Left renal cortex interstitium (tissue), 4 donors: ENCODE measurements at places on chromosomes 12 and 14. TPM values are rescaled to one million over a fixed set of nuclear protein-coding genes. Genes with fewer than 3 reads are reported as not detected.

GRCh38 chr14:68894802-68895703 is 84.0 kb downstream of the ACTN1 start:
- no peak for DNase-seq

DNA sequence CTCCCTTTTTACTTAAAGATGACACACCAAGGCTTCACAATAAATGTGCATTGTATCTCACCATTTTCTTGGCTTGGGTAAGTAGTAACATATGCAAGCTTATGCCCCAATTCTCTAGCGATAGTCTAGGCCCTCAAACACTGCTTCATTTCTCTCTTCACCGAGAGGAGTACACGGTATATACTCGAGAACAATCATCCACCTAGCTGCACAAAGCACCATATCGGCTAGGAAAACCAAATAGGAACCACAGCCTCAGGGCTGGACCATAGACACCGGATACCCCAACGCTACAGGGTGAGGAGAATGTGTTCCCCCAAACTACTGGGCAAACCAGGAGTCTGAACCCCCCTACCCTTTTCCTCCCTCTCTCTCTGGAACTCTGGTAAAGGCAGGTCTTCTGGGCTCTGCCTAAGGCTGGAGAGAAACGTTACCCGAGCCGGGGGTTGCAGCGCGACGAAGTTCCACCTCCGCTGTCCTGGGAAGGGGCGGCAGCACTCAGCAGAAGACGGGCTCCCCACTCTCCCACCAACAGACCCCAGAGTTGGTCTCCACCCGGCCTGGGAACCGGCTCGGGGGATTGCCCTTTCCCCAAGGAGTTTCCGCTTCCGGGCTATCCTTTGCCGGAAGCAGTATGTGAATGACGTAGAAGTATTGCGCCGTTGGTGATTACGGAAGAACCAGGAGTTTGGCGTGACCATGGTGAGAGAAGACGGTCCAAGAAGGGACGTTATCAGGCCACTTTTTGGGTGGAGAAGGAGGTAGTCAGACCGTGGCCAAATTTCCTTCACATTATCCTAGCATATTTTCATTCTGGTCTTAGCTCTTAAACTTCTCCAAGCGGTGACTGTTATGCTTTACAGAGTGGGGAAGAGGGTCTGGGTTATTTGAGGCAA is at the start of the genes AREL1 and FCF1:
TSS of gene AREL1 (minus strand) at position 582 of the 896 bp plus-strand sequence. CDS start 27,465 bp downstream, outside the sequence.
TSS of gene FCF1 (plus strand) at position 646 of the 896 bp plus-strand sequence. CDS start at position 700, 54 bp downstream.
- DNase-seq: peak; percentile 75

DNA sequence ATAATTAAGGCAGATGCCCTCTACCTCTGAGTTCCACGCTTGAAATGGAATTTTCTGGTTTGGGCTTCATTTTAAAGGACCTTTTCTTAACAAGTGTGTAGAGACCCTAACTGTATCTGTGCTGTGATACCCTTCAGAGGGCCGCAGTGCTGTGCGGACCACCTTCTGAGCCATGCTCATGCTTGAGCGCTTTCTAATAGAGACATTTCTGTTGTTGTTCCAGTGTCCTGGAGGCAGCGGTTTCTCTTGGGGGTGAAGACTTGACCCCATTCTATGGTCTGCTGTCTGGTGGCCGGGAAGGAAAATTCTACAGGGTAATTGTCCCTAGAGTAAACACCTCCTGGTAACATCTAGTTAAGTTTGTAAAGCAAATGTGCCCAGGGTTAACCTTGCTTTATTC is 46.7 kb upstream of the BCL7A start:
- DNase-seq: no peak

DNA sequence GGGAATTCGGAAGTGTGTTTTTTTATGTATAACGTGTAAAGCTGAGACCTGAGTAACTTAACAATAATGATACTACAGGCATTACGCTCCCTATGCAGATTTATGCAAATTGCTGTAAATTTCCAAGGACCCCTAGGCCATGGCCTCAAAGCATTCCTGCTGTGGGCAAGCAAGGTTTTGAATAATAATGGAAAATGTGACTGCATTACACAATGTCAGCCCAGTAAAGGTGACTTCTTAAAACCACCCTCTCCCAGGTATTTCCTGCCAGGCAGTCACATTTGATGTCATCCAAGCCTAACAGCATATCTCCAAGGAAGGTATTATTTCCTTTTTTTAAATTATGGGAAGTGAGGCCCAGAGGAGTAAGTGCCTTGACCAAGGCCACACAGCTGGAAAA is 621.0 kb downstream of the BCL11B start:
- no peak for DNase-seq

- DNase-seq: no peak
Measured at GRCh38 chr14:96039633-96040311, 610 bp downstream of the C14orf132 start.

GRCh38 chr12:569803-570434 is 93.3 kb downstream of the NINJ2 start:
- no peak for DNase-seq

DNA sequence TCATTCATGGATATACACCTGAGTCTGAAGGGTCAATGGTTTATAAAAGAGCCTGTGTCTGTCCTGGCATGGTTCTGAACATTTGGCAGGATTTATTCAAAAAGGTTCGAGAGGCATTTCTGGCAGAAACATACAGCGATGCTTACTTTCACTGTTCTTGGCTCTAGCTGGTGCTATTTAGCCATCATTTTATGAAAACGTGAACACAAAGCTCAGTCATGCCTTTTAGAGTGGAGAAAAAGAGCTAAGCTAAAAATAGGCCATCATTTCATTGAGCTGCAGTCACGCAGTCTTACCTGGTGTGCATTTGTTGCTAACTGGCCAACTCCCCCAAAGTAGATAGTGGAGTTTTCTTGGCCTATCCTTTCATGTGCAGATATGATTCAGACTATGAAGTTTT is 1209.5 kb downstream of the SLC16A7 start:
- DNase-seq: no peak

DNA sequence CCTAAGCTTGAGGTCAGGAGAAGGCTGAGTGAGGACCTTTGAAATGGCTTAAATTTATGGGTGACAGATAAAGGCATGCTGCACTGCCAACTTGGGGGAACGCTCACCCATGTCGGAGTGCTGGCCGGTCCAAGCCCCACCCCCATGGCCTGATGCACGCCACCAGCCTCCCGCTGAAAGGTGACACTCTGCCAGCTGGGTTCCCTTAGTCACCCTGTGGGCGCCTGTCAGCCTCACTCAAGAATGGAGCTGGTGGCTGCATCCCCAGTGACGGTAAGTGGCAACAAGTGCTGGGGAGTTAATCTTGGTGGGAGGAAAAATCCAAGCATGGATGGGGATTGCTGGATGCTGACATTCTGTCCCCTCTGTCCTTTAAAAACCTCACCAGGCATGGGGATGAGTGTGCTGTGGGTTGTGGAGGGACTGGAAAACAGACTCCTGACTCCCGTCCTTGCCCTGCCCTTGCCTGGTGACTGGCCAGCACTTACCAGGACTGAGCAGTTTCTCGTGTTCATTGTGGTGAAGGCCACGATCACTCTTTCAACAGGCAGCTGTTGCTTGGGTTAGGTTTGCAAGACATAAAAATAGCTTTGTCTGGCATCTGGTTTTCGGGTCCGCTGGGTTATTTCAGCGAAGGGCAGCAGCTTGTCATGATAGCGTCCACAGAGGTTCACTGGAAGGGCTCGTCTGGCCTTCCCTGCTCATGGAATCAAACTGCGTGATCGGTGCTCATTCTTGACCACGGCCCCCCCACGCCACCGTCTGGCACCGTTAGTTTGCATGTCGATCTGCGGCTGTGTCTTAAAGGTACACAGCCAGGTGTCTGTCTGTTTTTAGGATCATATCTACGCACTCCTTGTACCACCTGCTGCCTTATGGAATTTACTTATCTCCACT is 15.0 kb downstream of the ACACB start:
- DNase-seq: no peak

- no peak for DNase-seq
Measured at GRCh38 chr14:51182131-51182565, 57.9 kb upstream of the TMX1 start.

- DNase-seq: no peak
Measured at GRCh38 chr12:110856542-110856941, 9.8 kb downstream of the CCDC63 start.

GRCh38 chr14:49972131-49972671 is 79.3 kb downstream of the ARF6 start:
- DNase-seq: no peak

DNA sequence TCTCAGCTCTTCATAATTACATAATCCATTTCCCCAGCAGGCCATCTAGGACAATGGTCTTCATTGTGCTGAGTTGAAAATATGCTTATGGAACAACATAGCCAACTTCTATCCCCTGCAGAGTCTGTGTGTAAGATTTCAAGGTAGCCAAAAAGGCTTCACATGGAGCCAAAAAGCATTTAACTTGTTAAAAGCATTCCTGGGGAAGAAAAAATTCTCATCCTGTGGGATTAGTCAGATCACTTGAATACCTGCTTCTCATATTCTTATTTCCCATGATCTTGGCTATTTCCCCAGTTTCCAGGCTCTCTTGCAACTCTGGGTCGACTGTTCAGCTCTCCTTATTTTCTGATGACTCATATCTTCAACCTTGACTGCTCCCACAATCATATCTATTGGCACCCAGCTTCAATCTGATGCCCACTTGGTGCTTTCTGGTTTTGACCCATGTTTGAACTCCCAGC is 178.9 kb downstream of the KLHL28 start:
- DNase-seq: no peak

- no peak for DNase-seq
Measured at GRCh38 chr12:133081159-133081780, 547 bp downstream of the ZNF140 start.

DNA sequence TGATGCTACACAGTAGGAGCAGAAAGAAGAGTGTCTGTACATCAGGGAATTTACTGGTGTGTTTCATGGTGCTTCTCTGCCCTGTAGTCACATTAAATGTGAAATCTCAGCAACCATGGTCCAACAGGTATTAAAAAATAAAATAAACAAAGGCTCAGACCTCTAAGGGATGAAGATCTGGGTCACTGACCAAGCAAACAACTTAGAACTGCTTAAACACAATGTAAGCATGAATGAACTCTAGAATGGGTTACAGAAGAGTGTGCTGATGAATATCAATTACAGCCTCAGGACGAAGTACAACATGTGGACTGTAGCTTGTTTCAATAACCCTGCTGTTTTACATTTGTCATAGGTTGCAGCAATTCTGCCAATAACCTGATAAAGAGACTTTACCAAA is 47.4 kb downstream of the SLC35F4 start:
- peak; percentile 10 for DNase-seq

- no peak for DNase-seq
Measured at GRCh38 chr14:55126034-55126433, 3.0 kb upstream of the LGALS3 start.

GRCh38 chr14:94770251-94770749 is 387 bp upstream of the GSC start:
- no peak for DNase-seq

DNA sequence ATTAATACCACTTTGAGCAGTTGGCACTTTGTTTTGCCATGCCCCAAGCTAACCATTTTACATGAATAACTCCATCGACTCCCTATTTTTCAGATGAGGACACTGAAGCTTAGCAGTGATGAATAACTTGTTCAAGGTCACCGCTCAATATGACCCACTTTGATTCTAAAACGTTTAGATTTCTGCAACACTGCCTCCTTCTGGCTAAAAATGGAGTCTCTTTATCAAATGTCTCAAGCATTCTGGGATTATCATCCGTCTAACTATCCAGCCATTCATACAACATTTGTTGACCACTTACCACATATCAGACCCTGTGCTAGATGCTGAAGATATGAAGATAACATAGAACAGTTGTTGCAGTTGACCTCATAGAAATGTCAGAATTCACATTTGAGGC is 298.0 kb downstream of the PPFIA2 start:
- DNase-seq: no peak

DNA sequence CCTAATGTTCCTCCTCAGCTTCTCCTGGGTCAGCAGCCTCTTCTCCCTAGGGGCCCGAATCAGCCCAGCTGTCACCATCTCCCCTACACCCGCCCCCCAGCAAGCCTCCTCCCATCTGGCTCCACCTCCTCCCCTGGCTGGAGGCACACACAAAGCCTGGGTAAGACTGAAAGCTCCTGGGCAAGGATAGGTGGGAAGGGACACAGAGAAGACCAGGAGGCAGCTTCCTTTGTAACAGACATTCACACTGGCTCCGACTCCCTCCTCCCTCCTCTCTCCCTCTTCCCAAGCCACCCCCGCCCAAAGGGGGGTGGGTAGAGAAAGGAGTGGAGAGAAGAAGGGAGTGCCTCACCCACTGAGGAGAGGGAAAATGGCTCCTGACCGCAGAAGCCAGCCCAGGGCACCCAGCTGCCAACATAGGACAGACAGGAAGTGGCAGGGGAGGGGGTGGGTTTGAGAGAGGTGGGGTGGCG is 4.0 kb downstream of the CHD4 start:
- DNase-seq: no peak

DNA sequence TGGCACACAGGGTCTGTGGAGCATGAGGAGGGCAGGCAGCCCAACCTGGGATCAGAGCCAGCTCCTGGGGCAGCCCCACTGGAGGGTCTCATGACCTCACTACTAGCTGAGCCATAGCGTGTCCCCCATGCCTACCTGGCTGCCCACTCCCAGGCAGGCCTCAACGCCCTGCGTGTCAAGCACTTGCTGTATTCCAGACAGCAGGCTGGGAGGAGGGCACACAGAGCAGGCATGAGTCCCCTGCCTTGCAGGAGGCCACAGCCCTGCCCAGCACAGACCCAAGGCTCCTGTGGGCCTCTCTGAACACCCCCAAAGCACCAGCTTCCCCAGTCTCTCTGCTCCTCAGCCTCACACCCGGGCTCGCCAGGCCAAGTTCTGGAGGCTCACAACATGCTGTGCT is 64.0 kb downstream of the IQSEC3 start:
- DNase-seq: no peak

- no peak for DNase-seq
Measured at GRCh38 chr12:93347054-93347785, 30.5 kb upstream of the NUDT4 start.

DNA sequence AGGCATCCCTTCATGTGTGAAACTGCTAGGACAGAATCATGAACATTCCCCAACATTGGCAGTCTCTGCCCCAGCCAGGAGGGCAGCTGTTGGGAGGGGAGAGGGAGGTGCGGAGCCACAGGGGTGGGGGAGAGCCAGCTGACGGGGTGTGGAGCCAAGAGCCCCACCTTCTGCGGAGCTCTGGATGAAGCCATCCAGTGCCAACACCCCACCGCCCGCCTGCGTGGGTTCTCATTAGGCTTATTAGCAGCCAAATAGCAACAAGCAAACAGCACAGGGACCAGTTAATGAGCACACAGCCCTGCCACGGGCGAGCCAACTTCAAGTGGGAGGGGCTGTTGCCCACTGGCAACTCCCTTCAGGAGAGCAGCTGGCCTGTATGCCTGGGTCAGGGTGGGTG is 12.1 kb downstream of the LTBP2 start:
- no peak for DNase-seq

- DNase-seq: no peak
Measured at GRCh38 chr14:39972704-39973103, 540.5 kb upstream of the FBXO33 start.

NAB2 gene
- 46.0 TPM for polyA plus RNA-seq

SERPINA3 gene
- 1.2 TPM for polyA plus RNA-seq

ZNF384 gene
- 79.7 TPM for polyA plus RNA-seq

UNC119B gene
- polyA plus RNA-seq: 76.1 TPM

DHH gene
- polyA plus RNA-seq: 0.46 TPM

OLR1 gene
- polyA plus RNA-seq: 0.46 TPM

RASSF9 gene
- 13.8 TPM for polyA plus RNA-seq

BDKRB1 gene
- polyA plus RNA-seq: 0.82 TPM

HOXC4 gene
- 55.9 TPM for polyA plus RNA-seq
